ENCODE measurements at places on chromosomes 13 and 19.

DNA sequence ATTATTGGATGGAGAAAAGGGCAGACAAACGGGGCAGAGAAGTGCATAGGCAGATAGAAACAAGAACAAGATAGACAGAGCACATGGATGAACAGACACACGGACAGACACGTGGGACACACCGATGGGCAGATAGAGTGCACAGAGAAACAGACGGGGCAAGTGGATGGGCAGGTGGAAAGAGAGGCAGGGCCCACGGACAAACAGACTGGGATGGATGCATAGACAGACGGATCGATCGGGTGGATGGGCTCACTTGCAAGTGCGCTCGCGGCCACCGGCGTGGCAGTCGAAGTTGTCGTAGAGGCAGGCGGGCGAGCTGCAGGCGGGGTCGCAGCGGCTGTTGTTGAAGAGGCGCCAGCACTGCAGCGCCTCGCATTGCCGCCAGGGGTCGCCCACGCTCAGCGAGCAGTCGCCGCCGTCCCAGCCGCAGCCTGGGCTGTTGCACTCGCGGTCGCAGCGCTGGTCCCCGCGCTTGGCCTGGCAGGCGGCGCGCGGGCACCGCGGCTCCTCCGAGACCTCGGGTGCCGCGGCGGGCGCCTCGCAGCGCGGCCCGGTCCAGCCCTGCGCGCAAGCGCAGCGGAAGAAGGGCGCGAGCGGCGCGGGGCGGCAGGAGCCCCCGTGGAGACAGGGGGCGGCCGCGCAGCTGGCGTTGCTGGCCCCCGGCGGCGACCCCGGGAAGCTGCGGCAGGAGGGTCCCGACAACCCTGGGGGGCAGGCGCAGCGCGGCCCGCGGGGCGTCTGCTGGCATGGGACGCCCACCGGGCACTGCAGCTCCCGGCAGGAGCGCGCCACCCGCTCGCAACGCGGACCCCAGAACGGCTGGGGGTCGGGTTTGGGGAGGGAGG is 23.3 kb downstream of the NOTCH3 start:
- peak; percentile 59 for DNase-seq

DNA sequence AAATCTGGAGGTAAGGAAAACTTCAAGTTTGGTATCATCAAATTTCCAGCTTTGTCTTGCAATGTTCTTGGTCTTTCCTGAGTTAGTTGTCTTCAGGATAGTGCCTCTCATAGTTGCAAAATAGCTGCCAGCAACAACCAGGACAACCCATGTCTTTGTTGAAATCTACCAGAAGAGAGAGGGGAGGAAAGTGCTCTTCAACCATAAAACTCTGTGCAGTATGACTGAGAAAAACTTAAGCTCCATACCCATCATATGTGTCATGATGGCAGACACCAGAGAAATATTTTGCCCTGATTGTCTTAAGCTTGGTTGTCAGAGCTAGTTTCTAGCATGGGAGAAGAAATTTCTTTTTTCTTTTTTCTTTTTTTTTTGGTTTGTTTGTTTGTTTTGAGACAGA is 103.3 kb downstream of the SPRY2 start:
- peak; percentile 32 for DNase-seq

DNA sequence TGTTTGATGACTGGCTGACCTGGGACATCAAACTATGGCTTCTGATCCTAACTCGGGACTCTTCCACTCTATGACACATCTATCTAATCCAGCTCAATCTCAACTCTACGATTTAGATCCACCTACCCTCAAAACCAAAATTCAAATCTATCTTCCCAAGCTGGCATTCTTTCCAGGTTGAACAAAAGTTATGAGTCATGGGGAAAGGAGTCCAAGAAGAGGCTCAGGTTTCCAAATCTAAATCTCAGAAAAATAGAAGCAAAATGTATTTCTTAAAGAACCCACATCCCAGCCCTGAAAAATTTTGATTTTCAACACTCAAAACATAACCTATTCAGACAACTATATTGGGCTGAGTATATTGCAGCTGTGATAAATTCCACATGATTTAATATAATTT is 143.9 kb upstream of the IPO5 start:
- peak; percentile 26 for DNase-seq

DNA sequence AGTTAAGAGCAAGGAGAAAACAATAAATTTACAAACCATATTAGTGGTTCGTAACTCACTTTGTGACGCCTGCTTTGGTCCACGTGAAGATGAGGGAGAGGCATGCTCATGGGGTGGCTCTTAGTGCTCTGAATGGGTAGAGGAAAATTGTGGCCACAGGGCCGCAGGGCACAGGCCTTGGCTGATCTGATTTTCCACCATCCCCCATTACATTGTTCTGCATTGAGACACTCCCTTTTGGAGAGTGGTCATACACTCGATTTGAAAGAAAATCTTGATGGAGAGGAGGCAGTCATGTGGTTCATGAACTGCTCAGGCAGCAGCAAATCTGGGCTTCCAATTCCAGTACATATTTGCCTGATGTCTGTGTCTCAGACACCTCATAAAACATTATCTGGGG is 815.2 kb downstream of the UQCRFS1 start:
- DNase-seq = no peak

- no peak for DNase-seq
These were observed 1.5 kb downstream of the ZIC5 start for GRCh38 chr13:99969919-99970650.

DNA sequence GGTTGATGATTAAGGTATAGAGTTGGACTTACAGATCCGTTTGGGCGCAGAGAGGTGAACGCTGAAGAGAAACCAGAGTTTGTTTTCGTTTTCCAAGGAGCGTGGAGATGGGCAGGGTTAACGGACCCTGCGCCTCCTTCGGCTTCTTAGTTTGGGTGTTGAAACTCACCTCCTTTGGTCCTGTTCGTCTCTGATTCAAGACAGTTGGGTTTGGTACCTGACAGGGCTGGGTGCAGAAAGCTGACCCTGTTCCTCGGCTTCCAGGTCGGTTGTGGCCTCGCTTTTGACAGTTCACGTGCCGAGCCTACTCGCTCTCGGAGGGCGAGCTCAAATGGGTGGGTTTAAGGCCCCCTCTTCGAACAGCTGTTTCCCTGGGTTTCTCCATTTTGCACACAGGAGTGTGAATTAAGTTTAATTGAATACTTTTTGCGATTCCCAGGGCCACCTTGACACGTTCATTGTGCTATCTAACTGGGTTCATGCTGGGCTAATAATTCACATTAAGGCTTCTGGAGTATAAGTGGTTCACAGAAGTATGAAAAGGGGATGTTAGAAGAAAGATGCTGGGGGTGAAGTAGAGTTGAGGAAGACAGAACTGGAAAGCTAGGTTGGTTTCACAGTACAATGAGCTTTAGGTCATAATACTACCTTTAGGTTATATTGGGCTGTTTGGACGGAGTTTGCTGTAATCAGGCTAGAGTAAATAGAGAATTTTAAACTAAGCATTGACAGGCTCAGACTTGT is 638 bp downstream of the USPL1 start:
- DNase-seq = no peak

DNA sequence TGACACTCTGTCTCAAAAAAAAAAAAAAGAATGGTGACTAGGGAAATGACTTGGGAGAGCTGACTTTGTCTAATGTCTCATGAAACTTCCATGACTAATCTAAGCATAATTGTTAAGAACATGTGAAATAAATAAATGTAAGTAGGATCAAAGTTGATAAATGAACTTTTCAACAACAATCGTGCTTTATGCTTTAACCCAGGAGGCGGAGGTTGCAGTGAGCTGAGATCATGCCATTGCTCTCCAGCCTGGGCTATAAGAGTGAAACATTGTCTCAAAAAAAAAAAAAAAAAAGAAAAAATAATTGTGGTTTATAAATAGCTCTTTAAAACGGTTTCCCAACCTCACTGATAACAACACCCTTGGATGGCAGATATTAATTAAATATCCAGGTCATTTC is 12.9 kb upstream of the AKT2 start:
- DNase-seq = no peak

- peak; percentile 95 for DNase-seq
These were observed at the start of gene ZNF223 for GRCh38 chr19:44051650-44052402. TSS of gene ZNF223 (plus strand) at chr19:44052036. CDS start at chr19:44055177, 3,141 bp downstream.

GRCh38 chr13:80590551-80590950 is 249.6 kb upstream of the SPRY2 start:
- no peak for DNase-seq

GRCh38 chr19:21569494-21569865 is 64.1 kb downstream of the ZNF429 start:
- peak; percentile 3 for DNase-seq

- peak; percentile 67 for DNase-seq
These were observed 168.3 kb upstream of the SLITRK1 start for GRCh38 chr13:84050536-84050935.

GRCh38 chr13:76799696-76800095 is 86.5 kb downstream of the KCTD12 start:
- no peak for DNase-seq

DNA sequence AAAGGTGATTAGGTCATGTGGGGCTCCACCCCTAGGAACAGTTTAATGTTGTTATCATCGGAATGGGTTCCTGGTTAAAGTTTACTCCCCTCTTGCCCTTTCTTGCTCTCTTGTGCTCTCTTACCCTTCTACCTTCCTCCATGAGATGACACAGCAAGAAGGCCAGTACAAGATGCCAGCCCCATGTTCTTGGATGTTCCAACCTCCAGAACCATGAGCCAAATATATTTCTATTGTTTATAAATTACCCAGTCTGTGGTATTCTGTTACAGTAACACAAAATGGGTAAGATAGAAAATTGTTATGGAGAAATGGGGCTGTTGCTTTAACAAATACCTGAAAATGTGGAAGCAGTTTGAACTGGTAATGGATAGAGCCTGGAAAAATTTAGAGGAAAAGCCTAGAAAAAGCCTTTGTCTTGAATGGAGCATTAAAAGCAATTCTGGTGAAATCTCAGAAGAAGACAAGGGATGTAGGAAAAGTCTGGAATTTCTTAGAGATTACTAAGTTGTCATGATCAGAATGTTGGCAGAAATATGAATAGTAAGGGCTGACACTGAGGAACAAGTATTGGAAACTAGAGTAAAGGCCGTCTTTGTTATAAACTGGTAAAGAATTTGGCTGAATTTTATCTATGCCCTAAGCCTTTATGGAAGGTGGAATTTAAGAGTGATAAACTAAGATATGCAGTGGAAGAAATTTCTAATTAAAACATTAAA is 53.5 kb upstream of the TSC22D1 start:
- peak; percentile 82 for DNase-seq

DNA sequence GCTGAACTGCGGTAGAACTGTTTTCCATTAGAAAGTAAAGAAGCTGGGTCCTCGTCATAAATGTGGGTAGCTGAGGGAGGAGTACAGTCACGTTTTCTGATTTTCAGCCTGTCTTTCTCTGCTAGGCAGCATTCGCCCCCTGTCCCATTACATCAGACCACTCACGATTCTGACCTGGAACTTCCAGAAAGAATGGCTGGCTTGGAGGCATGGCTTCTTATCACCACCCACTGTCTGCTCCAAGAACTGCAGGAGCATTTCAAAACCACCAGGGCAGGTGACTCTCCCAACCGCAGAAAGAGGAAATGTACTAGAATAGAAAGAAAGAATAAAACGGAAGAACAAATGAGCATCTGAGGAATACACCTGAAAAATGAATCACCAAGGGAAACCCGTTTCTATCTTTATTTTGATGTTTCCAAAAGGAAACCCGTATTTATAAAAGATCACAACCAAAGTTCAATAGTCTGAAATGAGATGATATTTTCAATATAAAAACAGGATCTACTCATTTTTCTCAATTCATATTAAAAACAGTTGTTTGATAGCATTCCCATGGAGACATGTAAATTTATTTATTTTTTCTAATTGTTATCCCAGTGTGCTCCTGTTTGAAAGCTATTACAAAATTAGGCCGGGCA is 22.1 kb upstream of the POMP start:
- peak; percentile 80 for DNase-seq

GRCh38 chr19:54191811-54192453 is 824 bp downstream of the TSEN34 start:
- no peak for DNase-seq

GRCh38 chr13:113153810-113154748 is 4.4 kb upstream of the PROZ start:
- peak; percentile 68 for DNase-seq

DNA sequence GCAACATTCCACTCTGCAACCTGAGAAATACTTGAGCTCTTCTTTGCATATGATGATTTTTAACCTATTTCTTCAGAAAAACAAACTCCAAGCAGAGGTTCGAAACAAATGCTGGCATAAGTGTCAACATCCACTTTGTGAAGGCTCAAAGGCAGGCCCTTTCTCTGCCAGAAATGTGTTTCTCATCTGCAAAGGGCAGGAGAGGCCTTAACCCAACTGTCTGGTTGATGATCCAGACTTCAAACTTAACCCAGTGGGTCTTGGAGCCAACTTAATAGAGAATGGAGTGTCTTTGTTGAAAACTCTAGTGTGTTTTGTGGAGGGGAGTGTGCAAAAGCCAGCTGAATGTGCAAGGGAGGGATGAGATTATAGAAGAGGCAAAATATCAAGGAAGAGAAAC is 28.3 kb upstream of the ZNF507 start:
- DNase-seq = no peak

- DNase-seq = no peak
These were observed 2.3 kb downstream of the CD209 start for GRCh38 chr19:7744871-7745650.

GRCh38 chr19:36488846-36489117 is 579 bp downstream of the ZNF566 start:
- DNase-seq = no peak

DNA sequence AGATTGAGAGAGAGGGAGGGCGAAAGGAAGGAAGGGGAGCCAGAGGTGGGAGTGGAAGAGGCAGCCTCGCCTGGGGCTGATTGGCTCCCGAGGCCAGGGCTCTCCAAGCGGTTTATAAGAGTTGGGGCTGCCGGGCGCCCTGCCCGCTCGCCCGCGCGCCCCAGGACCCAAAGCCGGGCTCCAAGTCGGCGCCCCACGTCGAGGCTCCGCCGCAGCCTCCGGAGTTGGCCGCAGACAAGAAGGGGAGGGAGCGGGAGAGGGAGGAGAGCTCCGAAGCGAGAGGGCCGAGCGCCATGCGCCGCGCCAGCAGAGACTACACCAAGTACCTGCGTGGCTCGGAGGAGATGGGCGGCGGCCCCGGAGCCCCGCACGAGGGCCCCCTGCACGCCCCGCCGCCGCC is at the start of gene TNFSF11:
TSS of gene TNFSF11 (plus strand) at position 142 of the 400 bp plus-strand sequence. CDS start at position 294, 152 bp downstream.
- DNase-seq = no peak

All from fibroblast of upper back skin (primary cell).